NCI-H2107 (cell line): ENCODE measurements at places on chromosomes 2 and 18.

- DNase-seq: no peak
Observed at GRCh38 chr18:36298126-36298741, 721 bp downstream of the FHOD3 start.

GRCh38 chr18:23213200-23213599 is 77.9 kb downstream of the CABLES1 start:
- no peak for DNase-seq

- peak; percentile 69 for DNase-seq
Observed at GRCh38 chr2:175432021-175432420, 250.5 kb upstream of the ATP5MC3 start.

DNA sequence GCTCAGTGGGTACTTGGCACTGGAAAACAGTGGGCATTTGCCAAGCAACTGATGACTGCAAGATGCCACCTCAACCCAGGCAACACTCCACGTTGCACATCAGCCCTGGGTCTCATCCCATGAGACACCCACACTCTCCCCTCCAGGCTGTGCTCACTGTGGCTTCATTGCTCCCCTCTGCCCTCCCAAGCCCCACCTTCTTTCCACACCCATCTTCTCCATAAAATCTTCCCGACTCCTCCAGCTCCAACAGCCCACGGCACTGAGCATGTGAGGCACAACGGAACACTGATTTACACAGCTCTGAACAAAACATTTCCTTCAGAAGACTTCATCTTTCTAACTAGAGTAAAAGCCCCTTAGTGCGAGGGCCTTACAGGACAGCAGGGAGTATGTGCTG is 117.8 kb upstream of the ACAA2 start:
- DNase-seq: no peak

DNA sequence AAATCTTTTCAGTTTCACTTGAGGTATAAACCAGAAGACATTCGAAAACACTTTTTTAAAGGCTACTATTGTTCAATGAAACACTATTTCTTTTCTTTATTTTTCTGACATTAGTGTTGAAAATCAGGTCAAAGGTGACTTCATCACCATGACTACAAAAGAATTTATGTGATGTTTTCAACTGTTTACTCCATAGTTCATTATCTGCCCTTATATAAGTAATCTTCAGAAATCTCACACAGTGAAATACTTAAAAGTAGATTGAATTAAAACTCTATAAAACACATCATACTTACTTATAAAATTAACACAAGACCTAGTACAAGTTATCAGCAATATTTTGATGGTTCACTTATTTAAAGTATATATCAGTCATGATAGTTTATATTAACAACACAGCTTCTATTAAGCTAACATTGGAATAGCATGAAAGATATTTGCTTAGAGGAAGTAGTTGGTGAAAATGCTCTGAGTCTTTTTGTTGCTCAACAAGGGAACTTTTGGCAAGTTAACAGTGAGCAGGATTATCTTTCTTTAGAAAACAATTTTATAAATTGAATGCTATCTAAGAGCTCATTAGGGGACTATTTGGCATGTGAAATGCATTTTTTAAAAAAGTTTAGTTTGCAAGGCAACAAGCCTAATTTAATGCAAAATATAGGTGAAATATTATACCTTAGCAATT is 60.8 kb downstream of the MC4R start:
- DNase-seq: no peak

GRCh38 chr2:216556202-216556601 is 57.6 kb downstream of the RPL37A start:
- no peak for DNase-seq

DNA sequence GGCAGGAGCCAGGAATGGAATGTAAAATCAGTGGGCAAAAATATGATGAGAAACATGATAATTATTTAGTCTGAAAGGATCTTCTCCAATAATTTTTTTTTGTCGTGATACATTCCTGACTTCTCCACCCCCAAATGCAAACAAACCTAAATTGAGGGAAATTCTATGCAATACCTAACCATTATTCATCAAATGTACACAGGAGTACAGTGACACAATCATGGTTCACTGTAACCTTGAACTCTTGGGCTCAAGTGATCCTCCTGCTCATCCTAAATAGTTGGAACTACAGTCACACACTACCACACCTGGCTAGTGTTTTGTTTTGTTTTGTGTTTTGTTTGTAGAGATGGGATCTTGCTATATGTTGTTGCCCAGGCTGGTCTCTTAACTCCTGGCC is 46.5 kb downstream of the RAB10 start:
- no peak for DNase-seq

DNA sequence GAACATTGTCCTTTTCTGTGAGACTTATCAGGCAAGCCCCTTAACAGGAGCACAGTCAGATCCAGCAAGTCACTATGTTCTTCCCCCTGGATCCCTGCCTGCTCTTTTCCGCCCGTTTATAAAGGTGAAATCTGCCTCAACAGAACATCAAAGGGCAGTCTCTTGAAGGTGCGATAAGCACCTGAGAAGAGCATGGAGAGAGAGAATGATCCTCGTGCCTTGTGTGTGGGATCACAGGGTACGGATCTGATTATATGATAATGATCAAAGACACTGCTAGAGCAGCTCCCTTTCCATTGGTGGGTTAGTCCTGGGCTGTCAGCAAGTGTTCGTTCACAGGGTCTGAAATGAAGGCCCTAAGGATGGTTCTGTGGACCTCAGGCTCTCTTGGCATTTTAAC is 106.4 kb downstream of the ZAP70 start:
- no peak for DNase-seq

GRCh38 chr18:13934676-13935075 is 19.3 kb upstream of the MC2R start:
- DNase-seq: no peak

DNA sequence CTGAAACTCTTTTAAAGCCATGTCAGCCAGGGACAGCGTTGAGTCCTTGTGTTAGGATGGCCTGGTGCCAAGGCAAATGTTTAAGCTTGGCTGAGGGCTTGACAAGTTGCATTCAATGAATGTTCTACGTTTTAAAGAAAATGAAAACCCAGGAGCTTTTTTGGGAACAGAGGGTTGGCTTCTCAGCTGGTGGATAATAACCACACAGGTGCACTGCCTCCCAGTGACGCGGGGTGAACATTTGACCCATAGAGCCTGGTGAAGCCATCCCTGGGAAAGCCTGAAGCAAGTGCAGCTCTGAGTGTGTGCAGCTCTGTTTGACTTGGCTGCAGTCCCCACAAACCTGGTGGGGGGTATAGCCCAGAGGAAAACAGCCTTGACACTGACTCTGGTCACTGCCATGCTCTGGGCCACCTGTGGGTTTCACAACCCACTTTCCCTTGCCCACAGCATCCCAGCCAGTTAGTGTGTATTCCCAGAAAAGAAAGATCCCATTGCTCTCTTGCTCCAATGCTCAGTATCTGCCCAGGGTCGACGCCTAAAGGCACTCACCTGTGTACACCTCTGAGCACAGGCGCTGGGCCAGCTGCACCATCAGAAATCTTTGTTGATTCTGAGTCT is 874.9 kb downstream of the RNF144A start:
- peak; percentile 27 for DNase-seq

GRCh38 chr18:41561961-41562360 is 393.1 kb upstream of the PIK3C3 start:
- no peak for DNase-seq

GRCh38 chr2:194289712-194290346 is 1367.2 kb upstream of the SLC39A10 start:
- no peak for DNase-seq

DNA sequence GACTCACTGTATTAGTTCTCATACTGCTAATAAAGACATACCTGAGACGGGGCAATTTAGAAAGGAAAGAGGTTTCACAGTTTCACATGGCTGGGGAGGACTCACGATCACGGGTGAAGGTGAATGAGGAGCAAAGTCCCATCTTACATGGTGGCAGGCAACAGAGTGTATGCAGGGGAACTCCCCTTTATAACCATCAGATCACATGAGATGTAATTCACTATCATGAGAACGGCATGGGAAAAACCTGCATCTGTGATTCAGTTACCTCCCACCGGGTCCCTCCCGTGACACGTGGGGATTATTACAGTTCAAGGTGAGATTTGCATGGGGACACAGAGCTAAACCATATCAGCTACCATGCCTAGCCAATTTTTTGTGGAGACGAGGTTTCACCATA is 168.2 kb downstream of the NEDD4L start:
- no peak for DNase-seq
